ENCODE measurements at places on chromosomes 1 and 21. TPM values are rescaled to one million over a fixed set of nuclear protein-coding genes. Genes with fewer than 3 reads are reported as not detected.
A peak's percentile ranks its signal among the peaks of the same experiment; 100 is the strongest.

Gene FAM76A
- total RNA-seq, result 9.4 TPM

Gene HEYL
- not detected for total RNA-seq

Gene ILDR2
- total RNA-seq, result 0.48 TPM

Gene PPIAL4G
- total RNA-seq, result not detected

Gene OR2T29
- not detected for total RNA-seq

Gene PLEKHG5
- total RNA-seq, result 8.6 TPM

Gene S100A14
- total RNA-seq, result not detected

Gene TMPRSS15
- total RNA-seq, result 0.12 TPM

Gene TRIM67
- 0.05 TPM for total RNA-seq

Gene SYCP1
- total RNA-seq, result not detected

Gene DEPDC1
- total RNA-seq, result 79.2 TPM

Gene GPR25
- total RNA-seq, result not detected

Gene SHC1
- 357 TPM for total RNA-seq

DNA sequence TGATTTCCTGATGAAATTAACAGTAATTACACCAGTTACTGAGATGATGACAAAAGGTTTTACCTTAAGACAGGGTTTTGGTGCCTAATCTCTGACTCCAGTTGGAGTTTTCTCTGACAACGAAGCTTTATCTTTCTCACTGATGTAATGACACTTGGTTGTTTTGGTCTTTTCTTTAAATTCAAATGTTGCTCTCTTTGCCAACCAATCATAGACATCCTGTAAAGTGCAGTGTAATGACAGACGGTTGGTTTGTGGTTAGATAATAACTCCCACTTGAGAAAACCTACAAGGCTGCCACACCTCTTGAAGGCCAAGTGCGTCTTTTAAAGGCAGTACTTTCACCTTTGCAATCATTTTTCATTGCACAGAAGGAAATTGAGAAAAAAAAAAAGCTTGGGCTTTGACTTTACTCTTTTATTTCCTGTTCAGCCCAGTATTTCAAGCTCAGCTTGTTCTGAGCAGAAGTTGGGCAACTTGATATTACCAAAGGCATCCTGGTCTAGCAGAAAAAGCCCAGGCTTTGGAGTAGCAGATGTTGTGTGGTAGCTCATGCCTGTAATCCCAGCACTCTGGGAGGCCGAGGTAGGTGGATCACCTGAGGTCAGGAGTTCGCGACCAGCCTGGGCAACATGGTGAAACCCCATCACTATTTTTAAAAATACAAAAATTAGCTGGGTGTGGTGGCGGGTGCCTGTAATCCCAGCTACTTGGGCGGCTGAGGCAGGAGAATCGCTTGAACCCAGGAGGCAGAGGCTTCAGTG lies 14.9 kb downstream of the PDIK1L start:
- peak; percentile 76 for DNase-seq

DNA sequence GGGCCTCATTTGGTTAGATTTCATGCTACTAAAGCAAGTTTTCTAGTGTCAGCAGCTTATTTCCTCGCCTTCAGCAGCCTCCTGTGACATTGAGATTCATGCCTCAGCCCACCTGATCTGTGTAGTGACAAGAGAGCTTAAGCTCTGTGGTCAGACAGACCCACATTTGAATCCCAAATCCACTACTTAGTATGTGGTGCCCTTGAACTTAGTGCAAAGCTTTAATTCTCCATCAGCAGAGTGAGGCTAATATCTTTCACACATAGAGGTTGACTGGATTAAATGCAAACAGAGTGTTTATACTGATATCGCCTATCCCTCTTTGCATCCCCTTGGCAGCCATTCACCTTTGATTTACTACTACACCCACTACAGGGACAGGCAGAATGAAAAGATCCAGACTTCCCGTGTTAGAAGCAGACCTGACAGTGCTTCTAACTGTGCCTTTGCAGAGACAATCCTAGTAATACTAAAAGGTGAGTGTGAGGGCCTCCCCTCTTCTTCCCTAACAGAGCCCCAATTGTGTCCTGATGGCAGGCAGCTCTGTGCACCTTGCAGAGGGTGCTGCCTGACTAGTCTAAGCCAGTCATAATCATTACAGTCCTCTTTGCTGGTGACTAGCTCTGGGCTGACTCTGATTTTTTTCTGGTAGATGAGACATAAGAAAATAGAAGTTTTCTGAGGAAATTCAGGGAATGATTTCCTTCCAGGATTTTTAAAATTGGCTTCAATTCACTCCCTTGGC lies 264.0 kb downstream of the CTH start:
- DNase-seq, result no peak

- no peak for DNase-seq
These were observed 5.7 kb downstream of the PLA2G4A start for GRCh38 chr1:186834399-186834958.

DNA sequence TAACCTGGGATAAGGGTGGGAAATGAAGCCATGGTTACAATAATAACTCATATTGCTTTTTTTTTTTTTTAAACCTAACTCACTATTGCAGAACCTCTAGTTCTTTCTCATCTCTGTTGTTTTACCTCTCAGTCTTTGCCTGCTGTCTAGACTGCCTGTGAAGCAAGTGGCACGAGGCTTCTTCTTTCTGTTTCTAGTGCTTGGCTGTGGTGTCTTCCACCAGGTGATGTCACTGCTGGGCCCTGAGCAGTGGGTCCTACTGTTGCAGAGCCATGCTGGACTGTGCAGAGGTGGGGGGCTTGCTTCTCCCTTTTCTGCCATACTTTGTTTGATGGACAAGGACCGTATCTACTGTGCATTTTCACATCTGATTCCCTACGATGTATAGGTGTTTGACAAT lies 51.7 kb downstream of the ZNF326 start:
- no peak for DNase-seq

DNA sequence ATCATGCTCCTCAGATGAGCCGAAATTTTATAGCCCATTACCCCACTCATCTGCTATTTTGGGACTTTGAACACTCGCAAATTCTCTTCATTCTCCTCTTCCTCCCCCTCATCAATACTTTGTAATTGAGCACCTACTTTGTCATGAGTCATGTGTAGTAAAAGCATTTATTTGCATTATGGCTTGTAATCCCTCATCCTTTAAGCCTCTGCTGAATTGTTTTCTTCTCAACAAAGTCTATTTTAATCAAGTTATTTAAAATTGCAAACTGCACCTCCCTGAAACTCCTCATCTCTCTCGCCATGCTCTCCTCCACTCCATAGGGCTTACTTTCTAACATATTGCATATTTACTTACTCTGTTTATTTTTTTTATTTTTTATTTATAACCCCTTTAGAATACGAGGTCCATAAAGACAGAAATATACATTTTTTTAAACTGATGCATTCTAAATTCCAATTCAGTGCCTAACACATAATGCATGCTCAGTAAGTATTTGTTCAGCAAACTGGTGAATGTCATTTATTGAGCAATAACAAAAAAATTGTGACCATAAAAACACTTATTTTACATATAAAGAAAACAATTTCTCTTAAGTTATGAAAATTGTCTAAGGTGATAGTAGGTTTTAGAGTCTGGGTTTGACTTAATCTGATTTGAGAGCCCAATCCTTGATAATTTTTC lies 161.7 kb downstream of the FASLG start:
- DNase-seq, result no peak

- DNase-seq, result no peak
These were observed 407.8 kb upstream of the DAB1 start for GRCh38 chr1:57831624-57832023.

DNA sequence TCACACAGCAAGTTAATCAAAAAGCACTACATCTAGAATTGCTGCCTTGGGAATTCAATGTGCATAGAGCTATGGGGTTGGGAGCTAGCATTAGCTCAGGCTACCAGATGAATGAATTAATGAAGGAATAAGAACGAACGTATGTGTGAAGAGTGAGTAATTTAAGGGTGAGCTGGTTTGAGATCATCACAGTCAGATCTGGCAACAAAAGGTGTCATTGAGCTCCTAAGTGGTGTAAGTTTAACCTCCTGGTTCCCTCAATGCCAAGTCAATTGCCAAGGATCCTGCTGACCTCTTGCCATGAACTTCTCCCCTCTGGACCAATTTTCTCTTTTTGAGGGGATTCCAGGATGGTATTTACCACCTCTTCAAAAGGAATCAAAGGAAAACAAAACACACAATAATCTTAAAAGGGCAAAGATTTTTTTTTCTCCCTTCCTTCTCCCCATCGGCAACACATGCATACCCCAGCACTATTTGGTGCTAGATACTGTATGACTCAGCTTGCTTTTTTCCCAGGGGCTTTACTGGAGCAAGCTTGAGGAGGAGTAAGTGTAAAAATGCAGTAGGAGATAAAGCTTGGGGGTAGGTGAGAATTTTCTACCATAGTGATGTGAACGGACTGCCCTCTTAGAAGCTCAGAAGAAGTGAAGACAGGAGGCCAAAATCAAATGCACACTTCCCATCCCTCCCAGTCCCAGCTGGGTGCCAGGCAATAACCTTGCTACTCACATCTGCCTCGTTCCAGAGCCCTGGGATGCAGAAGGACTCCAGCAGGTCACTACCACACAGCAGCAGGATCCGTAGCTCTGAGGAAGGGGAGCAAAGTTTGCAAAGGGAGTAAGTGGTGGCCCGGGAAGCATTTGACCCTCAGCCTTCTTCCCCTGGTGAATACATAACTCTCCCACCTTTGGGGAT lies 92.0 kb downstream of the LAMC2 start:
- DNase-seq, result peak; percentile 76

DNA sequence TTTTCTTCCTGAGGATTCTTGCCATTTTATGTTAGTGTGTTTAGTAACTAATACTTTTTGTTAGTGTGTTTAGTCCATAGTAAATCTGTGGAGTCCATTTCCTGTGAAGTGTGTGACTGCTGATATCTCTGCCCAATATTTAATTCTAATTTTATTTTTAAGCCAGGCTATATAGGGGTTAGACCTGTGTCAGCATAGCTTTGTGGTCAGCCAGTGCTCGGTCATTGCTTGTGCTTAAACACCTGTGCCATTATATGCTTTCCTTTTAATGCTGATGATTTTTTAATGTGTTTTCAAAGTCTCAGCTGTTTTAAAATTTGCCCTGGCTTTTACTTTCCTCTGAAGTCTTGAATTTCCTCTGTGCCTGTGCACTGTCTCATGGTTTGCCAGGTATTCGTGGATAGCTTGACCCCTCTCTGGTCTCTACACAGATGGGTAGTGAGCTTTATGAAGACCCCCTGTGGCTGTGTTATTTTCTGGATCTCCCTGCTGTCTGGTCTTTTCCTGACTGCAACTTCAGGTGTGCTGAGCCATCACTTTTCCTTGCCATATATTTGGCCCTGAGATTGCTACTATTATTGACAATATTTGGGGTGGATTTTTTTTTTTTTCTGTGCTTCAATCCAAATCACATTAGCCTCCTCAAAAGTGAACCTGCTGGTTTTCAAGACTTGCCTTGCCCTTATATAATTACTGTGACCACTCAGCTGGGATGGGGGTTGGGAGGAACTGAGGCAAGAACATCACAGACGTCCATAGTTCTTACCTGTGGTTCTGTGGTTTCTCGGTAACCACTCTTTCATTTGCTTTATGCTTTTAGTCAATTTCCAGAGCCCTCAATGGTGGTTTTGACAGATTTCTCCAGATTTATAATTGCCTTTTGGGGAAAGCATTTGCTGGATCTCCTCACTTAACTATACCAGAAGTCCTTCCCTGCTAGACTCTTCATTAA lies 59.6 kb downstream of the RPS6KC1 start:
- DNase-seq, result no peak

- no peak for DNase-seq
These were observed 608.3 kb upstream of the CHRM3 start for GRCh38 chr1:238778113-238778512.

DNA sequence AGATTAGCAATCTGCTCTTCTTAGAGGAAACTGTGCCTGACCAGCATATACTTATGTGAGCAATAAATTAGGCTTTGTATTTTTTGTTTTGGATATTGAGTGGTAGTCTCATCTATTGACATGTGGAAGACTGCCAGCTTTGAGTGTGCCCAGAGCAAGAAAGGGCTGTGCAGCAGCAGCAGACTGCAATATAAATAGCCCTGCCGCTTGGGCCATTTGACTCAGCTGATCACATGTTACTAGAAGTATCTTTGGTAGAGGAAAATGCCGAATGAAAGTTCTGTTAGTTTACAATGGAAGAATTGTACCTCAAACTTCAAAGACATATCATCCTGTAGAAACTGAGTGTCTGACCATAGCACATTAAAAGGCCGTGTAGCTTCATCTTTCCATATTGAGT lies 9.1 kb upstream of the PSMB2 start:
- DNase-seq, result no peak

GRCh38 chr1:87135329-87135712 lies 193.4 kb upstream of the LMO4 start:
- no peak for DNase-seq

- peak; percentile 21 for DNase-seq
These were observed 3.5 kb upstream of the TTC22 start for GRCh38 chr1:54804471-54805132.

DNA sequence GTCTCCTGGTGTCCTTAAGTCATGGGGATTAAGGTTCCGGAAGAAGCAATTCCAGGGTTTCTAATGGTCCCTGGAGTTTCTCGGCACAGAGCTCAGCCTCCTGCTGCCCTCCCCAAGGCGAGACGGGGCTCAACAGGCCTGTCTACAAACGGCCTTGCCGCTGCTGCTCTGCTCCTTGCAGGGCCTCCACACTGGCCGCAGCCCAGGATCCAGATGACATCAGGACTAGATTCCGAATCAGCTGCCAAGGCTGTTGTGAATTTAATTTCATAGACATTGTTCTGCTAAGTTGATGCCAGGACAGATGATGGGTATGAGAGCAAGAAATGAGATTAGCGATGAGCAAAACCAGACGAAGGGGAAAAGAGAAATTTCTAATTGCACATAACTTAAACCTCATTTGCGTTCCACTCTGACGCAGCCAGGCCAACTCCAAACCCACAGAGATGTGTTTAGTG lies 103.6 kb upstream of the BACE2 start:
- no peak for DNase-seq

- no peak for DNase-seq
These were observed 40.0 kb upstream of the MAGOH start for GRCh38 chr1:53278298-53278725.

- DNase-seq, result no peak
These were observed 179.2 kb downstream of the GIPC2 start for GRCh38 chr1:78224861-78225552.

Measured in A172 (cell line).